ENCODE measurements at places on chromosomes 13 and 19. TPM values are rescaled to one million over a fixed set of nuclear protein-coding genes. Genes with fewer than 3 reads are reported as not detected.

The SYCN gene
- not detected for polyA plus RNA-seq

The PPP5C gene
- not detected for polyA plus RNA-seq

The DACH1 gene
- 11.4 TPM for polyA plus RNA-seq

The SPACA4 gene
- polyA plus RNA-seq, result not detected

The CD209 gene
- polyA plus RNA-seq, result 6.3 TPM

The FSD1 gene
- polyA plus RNA-seq, result 1.0 TPM

- DNase-seq, result no peak
Observed at GRCh38 chr13:42064259-42064658, 15.8 kb downstream of the DGKH start.

GRCh38 chr19:54888239-54888638 lies 14.2 kb downstream of the FCAR start:
- DNase-seq, result no peak

- no peak for DNase-seq
Observed at GRCh38 chr19:1066251-1066747, 668 bp upstream of the ARHGAP45 start.

- DNase-seq, result no peak
Observed at GRCh38 chr19:17542042-17542441, 13.4 kb upstream of the COLGALT1 start.

DNA sequence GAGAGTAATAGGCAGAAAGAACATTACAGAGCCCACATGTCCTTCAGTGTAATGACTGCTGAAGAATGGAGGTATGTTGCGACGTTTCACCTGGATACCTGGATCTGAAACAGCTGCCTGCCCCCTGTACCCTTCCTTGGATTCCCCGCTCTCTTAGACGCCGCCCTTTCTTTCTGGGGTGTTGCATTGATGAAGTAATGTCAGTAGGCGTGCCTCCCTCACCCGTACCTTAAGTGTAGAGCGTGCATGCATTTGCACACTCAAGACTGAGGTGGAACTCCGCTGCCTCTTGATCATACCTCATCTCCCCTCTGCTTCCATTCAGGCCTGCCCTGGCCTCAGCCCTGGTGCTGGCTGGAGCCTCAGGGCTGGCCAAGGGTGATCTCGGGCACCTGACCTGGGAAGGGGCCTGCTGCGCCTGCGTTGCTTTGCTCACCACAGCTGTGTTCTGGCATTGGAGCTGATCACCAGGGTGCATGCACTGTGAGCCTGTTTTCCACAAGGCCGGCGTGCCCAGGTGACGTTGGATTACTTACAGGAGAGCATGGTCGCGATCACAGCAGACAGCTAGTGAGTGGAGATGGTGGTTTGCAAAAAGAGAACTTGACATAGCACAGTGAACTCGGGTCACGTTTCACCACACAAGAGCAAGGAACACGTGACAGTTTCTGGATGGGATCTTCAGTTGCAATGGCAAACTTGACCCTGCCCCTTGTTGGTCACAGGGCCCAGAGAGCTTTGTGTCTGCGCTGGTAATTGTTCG lies 99.0 kb downstream of the ARHGEF7 start:
- DNase-seq, result no peak

GRCh38 chr13:48575031-48575430 lies 42.2 kb upstream of the RCBTB2 start:
- no peak for DNase-seq

- peak; percentile 65 for DNase-seq
Observed at GRCh38 chr19:53927739-53928138, 18.7 kb downstream of the CACNG7 start.

GRCh38 chr19:46126086-46126580 lies 1.6 kb upstream of the IGFL3 start:
- no peak for DNase-seq

- DNase-seq, result no peak
Observed at GRCh38 chr19:3098515-3099346, 4.6 kb downstream of the GNA11 start.

- DNase-seq, result no peak
Observed at GRCh38 chr13:106998664-106999063, 430.7 kb upstream of the ARGLU1 start.

DNA sequence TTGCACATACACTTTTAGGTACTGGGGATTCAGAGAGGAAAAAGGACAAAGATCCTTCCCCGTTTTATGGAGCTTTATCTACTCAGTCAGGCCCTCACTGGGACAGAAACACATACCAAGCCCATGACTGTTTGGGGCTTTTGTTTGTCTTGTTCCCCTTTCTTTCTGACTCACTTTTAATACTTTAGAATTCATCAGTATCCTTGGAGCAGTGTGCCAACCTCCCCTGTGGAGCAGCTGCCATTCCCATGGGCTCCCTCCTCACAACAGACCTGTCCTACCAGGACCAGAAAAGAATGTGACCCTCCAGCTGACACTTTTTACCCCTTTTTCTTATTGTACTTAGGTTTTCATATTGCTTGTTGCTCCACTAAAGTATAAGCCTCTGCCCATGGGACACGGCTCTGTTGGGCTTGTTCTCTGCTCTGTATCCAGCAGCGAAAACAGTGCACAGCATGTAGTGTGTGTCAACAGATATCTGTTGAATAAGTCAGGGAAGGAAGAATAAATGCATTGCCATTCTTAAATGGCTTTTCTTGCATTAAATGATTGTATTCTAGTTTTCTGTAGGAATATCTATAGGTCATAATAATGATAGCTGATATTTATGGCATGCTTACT lies 431.1 kb downstream of the EFNB2 start:
- DNase-seq, result no peak

- no peak for DNase-seq
Observed at GRCh38 chr13:38879278-38879677, 111.4 kb downstream of the STOML3 start.
